ENCODE measurements at places on chromosomes 4 and X. TPM values are rescaled to one million over a fixed set of nuclear protein-coding genes. Genes with fewer than 3 reads are reported as not detected.

Gene CXCL8
- 0.64 TPM for total RNA-seq

Gene NEXMIF
- total RNA-seq, result 0.64 TPM

Gene HTN1
- not detected for total RNA-seq

Gene NLRP2B
- total RNA-seq, result 0.66 TPM

Gene APLN
- 0.16 TPM for total RNA-seq

Gene PLAC1
- total RNA-seq, result not detected

Gene PNMA6A
- total RNA-seq, result 1.8 TPM

Gene PTTG2
- total RNA-seq, result 1.3 TPM

Gene STK32B
- 5.0 TPM for total RNA-seq

Gene PCSK1N
- total RNA-seq, result 2.2 TPM

Gene CD38
- 47.2 TPM for total RNA-seq

Gene C4orf51
- not detected for total RNA-seq

Gene CT45A10
- not detected for total RNA-seq

Gene HOPX
- total RNA-seq, result 3.8 TPM

Gene SLC6A14
- total RNA-seq, result not detected

Gene KLHL5
- 54.9 TPM for total RNA-seq

Gene ZFP42
- total RNA-seq, result not detected

Gene CFAP299
- not detected for total RNA-seq

Gene TMSB15A
- total RNA-seq, result 1.4 TPM

Gene HTRA3
- total RNA-seq, result 8.5 TPM

Gene SPON2
- total RNA-seq, result 35.3 TPM

Gene UGT8
- total RNA-seq, result 14.9 TPM

Gene CT45A3
- not detected for total RNA-seq

Gene ATP6AP1
- total RNA-seq, result 34.8 TPM

Gene SPANXN3
- total RNA-seq, result not detected

Gene USP51
- 4.0 TPM for total RNA-seq

Gene IL13RA2
- 0.32 TPM for total RNA-seq

Gene DIAPH2
- 66.4 TPM for total RNA-seq

Gene SRPK3
- total RNA-seq, result 1.5 TPM

Gene GABRB1
- total RNA-seq, result 2.5 TPM

Gene SLIT2
- 15.8 TPM for total RNA-seq

Gene DGKK
- not detected for total RNA-seq

Gene SFRP2
- total RNA-seq, result 6.9 TPM

Gene OPHN1
- total RNA-seq, result 9.5 TPM

Gene VCX3A
- total RNA-seq, result not detected

Gene PRAF2
- 18.4 TPM for total RNA-seq

Gene LPAR4
- total RNA-seq, result 0.32 TPM

Gene TLR3
- 7.4 TPM for total RNA-seq

Gene APBB2
- total RNA-seq, result 192 TPM

Gene GPM6B
- 35.7 TPM for total RNA-seq

Gene RBMXL3
- total RNA-seq, result not detected
